ENCODE measurements at places on chromosomes 12 and 14.
A peak's percentile ranks its signal among the peaks of the same experiment; 100 is the strongest.

DNA sequence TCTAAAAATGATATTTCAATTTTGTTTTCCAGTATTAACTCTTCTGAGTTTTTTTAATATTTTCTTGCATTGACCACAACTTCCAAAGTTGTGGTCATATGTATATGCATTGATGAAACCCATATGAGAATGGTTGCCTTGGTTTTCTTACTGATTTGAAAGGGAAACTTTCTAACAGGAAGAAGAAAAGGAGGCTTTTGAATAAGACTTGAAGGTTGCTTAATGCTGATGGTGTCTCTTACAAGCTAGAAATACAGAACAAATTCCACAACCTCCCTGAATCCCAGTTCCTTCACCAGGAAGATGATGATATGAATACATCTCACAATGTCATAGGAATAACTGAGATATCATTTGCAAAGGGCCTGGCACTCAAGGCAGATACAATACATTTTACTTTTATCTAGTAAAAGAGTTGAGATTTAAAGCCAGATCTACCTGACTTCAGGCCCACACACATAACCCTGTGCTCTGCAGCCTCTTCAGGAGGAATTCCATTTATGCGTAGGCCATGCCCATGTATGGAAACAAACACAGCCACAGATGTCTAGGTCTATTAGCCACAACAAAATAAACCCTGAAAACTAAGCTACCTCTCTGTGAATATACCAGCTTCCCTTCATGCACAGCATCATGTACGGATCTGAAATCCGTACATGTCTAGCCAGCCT, 165.4 kb upstream of the PLEKHG7 start:
- DNase-seq = no peak

- DNase-seq = no peak
These were observed 79.5 kb downstream of the PTPRB start for GRCh38 chr12:70557583-70558191.

GRCh38 chr12:87117526-87117925, 861.3 kb upstream of the MGAT4C start:
- peak; percentile 15 for DNase-seq

GRCh38 chr14:69605738-69606137, 5.7 kb upstream of the SUSD6 start:
- DNase-seq = no peak

DNA sequence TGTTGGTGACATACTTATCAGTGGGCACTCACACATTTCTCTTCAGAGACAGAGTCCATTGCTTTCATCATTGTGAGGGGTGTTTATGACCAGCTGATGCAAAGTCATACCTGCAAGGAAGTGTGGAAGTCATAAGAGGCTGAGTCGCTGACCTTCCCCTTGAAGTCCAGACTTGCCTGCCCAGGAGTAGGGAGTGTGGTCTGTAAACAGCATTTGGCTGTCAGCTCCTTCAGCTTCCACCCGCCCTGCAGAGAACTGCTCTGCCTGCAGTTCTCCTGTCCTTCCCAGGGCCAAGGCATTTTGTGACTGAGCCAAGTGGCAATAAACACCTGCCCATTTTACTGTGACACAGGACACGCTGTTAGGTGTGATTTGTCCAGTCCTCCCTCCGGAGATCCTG, 801.3 kb downstream of the BCL11B start:
- DNase-seq = no peak

DNA sequence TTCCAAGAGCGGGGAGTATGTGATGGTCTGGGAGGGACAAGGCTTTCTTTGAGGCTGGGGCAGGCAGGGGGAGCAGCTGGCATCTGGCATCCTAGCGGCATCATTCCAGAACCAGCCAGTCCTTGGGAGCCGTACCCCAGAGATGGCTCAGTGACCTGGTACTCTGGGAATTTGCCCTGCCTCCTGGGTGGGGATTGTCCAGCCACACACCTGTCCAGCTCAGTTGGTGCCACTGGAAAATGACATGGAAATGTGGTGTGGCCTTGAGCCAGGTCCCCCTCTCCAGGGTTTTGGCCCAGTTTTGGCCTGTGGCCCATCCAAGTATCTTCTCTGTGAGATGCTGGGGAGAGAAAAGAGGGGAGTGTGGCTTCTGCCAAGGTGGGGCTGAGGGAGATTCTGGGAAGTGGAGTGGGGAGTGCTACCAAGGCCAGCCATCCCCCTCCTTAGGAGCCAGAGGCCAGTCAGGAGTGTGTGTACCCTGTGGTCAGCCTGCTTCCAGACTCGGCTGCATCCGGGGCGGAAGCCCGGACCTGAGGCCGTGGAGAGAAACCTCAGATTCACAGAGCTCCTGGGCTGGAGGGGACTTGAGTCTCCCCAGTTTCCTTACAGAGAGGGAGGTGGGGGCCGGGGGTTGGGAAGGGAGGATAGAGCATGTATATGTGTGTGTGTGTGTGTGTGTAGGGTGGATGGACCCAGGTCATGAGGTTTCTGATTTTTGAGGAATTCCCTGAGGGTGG, 14.7 kb upstream of the KRT80 start:
- no peak for DNase-seq

DNA sequence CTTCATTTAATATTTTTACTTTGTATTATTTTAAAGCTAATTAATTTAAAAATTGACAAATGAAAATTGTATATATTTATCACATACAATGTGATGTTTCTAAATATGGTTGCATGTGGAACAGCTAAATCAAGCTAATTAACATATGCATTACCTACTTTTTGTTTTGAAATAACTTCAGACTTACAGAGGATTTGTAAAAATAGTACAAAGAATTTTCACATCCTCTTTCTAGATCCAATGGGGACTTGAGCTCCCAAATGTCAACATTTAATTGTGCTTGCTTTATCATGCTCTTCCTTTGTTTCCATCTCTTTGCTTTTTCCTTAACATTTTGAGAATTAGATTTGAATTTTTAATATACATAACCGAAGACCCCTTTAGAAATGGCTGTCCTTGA, 6.6 kb downstream of the DCD start:
- no peak for DNase-seq

- DNase-seq = no peak
These were observed 12.4 kb downstream of the IQSEC3 start for GRCh38 chr12:78981-79380.

- no peak for DNase-seq
These were observed 6.5 kb downstream of the SH2B3 start for GRCh38 chr12:111412007-111412829.

DNA sequence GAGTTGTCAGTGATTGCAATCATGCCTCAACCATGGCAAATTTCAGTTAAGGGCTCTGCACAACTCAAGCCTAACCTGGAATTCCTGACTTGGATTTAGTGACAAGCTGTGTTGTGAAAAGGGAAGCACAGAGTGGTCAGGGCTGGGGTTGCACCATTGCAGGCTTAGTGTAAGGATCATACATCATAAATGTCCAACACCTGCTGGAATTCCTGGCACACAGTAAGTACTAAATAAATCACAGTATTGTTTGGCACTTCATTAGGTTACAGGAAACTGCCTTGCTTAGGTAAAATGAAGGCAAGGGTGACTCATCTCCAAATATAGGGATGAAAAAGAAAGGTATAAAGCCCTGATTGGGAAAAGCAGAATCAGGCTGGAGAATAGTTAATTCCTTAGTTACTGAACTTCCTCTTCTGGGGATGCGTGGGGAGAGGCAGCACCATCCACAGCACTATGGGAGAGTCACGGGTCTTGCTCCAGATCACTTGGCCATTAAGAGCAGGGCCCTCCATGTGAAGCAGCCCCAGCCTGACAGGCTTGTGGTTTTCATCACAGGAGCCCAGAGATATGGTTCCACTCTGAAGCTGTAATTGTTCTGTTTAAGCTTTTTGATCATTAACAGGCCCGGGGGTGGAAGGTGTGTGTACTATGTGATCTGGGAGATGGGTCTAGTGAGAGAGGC, 39.7 kb downstream of the SLC8A3 start:
- DNase-seq = no peak

- DNase-seq = no peak
These were observed 20.9 kb upstream of the KIF26A start for GRCh38 chr14:104117341-104118005.

DNA sequence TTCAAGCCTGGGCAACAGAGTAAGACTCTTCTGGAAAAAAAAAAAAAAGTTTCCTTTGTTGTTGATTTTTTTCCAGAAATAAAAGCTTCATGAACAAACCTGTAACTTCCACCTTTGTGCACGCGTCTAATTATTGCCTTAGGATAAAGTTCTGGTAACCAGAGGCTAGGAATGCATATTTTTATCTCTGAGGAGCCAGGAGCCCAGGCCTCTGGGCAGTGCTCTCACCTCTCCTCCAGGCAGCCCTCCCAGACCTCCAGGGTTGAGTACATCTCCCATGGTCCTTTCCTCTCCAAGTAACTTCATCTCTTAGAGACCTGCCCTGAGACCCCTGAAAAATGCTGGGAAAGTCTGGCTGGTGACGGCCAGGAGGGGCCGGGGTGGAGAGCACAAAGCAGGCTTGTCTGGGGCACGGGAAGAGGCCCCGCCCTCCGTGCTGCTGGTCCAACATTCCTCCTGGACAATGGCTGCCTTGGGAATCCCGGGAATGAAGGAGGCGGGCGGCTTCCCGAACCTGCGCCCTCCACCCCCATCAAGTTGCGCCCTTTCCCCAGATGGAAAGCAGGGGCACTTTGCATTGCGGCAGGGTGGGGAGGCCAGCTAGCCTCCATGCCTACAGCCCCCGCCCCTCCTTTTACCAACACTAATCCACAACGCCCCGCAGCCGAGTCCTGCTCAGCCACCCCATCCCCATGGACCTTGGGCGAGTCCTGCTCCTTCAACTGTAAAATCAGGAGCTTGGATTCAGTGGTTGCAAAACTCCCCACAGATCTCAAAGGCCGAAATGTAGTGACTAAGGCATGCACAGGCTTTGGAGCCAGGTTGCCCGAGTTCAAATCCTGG, 7.3 kb upstream of the FIGNL2 start:
- no peak for DNase-seq

Measured in H4 (cell line).